ENCODE measurements at places on chromosomes 4 and X. TPM values are rescaled to one million over a fixed set of nuclear protein-coding genes. Genes with fewer than 3 reads are reported as not detected.

PLAC8 gene
- 4.2 TPM for total RNA-seq

ZGRF1 gene
- 4.1 TPM for total RNA-seq

SMC1A gene
- 32.9 TPM for total RNA-seq

PCDH7 gene
- 156 TPM for total RNA-seq

MAGEA2 gene
- not detected for total RNA-seq

MAGEA2B gene
- not detected for total RNA-seq

GRIA3 gene
- 0.82 TPM for total RNA-seq

All from sigmoid colon (tissue), 7 donors.